ENCODE measurements at places on chromosomes 12 and 14.

DNA sequence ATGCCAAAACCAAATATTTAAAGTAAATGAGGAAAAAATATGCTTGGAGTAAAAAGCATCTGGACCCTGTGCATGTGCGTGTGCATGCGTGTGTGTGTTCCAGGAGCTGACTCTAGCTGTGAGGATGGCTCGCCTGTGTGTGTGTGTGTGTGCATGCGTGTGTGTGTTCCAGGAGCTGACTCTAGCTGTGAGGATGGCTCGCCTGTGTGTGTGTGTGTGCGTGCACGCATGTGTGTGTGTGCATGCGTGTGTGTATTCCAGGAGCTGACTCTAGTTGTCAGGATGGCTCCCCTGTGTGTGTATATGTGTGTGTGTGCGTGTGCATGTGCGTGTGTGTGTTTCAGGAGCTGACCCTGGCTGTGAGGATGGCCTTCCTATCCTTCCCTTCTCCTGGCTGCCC, 357.7 kb downstream of the CACNA1C start:
- DNase-seq, result no peak

GRCh38 chr12:24231298-24231697, 281.8 kb upstream of the SOX5 start:
- no peak for DNase-seq

DNA sequence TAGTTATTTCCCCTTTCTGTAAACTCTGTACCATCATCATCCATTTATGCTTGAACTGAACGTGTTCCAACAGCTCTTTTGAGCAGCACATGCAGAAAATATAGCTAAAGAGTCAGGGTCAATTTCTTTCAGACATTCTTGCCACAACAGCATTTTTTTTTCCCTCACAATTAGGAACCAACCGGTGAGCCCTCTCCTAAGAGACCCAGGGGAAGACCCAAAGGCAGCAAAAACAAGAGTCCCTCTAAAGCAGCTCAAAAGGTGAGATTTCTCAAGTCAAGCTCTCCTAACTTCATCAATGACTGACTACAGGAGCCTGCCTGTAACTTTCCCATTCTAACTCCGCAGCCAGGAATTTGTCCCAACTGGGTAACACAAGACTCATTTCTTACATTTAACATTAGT, 3.5 kb downstream of the HMGA2 start:
- DNase-seq, result no peak

GRCh38 chr14:104865081-104865630, at the start of gene CEP170B:
Gene CEP170B, plus strand, starts transcription at chr14:104865268. Its CDS starts 3,183 bp downstream, at chr14:104868451.
- DNase-seq, result no peak

GRCh38 chr14:73234586-73235394, 2.5 kb upstream of the PAPLN start:
- no peak for DNase-seq

DNA sequence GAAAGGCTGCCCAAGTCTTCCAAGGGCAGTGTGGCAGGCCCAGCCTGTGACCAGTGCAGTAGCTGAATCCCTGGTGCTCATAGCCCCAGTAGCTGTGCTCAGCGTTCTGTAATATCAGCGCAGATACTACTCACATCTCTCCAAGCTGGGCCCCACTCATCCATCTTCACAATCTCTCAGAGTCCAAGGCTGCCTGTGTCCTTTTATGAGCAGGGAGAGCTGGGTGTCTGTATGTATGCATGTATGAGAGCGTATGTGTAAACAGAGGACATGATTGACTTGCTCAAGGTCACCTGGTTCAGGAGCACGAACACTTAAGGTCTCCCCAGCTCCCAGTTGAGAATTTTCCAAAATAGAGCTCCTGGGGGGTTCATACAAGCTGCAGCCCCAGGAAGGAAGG, 5.4 kb downstream of the AQP6 start:
- no peak for DNase-seq

GRCh38 chr12:53593707-53594106, 32.5 kb downstream of the ATF7 start:
- DNase-seq, result no peak

- DNase-seq, result no peak
Measured at GRCh38 chr14:104105071-104105821, 19.7 kb downstream of the ASPG start.

- no peak for DNase-seq
Measured at GRCh38 chr14:68727315-68728047, 65.4 kb downstream of the ZFP36L1 start.

GRCh38 chr14:42192738-42193653, 586.3 kb downstream of the LRFN5 start:
- DNase-seq, result no peak

DNA sequence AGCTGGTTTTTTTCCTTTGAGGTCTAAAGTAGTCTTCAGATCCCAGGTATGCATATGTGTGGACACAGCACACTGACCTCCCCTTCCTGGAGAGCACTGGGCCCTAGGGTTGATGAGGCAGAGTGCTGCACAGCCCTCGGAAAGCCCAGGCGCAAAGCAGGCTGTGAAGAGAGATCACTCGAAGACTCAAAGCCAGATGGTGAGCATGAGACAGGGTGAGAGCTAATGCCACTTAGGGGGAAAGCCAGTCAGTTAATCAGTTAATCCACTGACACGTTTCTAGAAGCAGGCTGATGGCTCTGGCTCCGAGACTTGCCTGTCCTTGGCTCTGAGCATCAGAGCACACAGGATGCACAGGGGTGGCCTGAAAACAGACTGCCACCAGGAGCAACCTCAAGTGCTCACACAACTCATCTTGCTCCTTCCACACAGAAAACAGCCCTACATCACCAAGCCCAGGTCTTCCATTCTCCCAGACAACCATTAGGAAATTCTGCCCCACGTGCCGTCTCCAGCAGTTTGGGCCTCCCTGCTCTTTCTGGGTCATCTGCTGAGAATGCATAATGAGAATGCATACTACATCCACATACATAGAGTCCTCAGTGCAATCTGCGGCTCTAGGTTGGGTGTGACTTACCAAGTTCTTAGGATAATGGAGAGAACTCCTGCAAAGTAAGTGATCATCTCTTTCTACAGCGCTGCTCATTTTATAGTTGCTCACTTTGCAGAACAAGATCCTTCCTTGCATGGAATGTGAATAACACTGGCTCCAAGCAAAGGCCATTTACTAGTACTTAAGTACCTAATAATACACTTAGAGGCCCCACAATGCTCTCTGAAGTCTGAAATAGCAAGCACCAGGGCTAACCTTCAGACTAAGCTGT, 12.0 kb downstream of the AQP6 start:
- no peak for DNase-seq

DNA sequence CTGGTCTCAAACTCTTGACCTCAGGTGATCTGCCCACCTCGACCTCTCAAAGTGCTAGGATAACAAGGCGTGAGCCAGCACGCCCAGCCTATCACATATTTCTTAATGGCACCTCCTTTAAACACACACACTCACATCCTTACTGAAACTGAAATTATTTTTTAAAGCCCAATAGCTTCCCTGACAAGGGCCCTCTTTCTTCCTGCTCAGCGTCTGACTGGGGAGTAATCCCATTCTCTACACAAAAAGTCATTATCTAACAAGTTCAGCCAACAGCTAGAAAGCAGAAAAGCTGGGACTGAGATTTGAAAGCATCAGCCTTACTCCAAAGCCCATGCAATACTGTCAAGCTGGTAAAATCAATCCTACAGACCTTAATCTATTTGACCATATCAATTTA, 10.0 kb upstream of the AICDA start:
- no peak for DNase-seq

GRCh38 chr14:53148671-53149070, 4.5 kb downstream of the DDHD1 start:
- DNase-seq, result no peak

DNA sequence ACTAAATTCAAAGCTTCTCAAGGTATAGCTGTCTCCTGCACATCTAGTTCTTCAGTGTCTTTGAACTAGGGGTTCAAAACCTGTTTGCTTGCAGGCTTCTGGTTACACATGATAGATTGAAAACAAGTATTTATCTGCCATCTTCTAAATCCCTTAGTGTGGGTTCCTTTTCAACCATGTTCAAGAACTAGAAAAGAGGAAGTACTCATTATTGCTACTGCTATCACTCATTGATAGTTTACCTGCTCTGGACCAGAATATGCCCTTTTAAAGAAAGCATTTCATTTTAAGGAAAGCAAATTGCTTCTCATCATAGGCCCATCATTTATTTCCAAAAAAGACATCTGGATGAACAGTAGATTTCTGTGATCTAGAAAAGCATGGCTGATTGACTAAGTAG, 37.1 kb upstream of the VSX2 start:
- no peak for DNase-seq

DNA sequence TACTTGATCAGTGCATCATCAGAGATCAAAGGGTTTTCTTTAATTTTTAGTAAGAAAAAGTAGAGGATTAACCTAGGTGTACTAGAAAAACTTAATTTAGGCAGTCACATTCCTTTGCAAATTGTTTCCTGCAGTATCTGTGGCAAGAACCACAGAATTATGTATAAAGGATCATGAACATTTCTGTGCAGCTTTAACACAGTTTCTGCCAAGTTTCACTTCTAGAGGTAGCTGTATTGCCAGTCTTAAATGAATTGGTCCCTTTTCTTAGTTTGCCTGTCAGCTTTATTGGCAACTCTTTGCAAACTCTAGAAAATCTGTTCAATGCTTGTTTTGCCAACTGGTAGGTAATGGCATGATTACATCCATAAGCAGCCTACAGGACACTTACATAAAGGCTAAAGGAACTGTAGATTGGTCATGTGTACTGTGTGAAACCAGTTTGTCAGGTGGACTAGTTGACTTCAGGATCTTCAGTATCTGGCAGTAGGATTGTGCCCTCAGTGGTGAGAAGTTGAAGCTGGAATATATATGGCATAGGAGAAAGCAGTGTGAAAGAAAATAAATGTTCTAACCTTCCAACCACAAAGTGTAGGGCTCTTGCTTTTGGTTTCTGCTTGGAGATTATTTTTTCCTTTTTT, 75.9 kb downstream of the TTLL5 start:
- no peak for DNase-seq

GRCh38 chr14:52121441-52121840, 52.6 kb upstream of the NID2 start:
- no peak for DNase-seq

DNA sequence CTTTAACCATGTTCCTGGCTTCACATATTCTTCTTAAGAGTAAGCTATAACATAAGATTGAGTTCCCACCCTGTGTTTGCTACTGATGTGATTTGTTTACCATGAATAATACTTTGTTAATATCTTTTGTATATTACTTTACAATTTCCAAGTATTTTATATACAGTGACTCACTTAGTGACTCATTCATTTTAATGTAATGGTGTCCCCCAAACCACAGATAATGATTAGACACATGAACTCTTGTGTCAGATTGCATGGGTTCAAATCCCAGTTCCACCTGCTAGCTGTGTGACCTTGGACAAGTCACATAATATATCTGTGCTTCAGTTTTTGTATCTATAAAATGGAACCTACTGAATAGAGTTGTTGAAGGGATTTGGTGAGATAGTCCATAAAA, 76.1 kb downstream of the MYF5 start:
- DNase-seq, result no peak

GRCh38 chr12:38904537-38905479, 583 bp downstream of the CPNE8 start:
- no peak for DNase-seq

DNA sequence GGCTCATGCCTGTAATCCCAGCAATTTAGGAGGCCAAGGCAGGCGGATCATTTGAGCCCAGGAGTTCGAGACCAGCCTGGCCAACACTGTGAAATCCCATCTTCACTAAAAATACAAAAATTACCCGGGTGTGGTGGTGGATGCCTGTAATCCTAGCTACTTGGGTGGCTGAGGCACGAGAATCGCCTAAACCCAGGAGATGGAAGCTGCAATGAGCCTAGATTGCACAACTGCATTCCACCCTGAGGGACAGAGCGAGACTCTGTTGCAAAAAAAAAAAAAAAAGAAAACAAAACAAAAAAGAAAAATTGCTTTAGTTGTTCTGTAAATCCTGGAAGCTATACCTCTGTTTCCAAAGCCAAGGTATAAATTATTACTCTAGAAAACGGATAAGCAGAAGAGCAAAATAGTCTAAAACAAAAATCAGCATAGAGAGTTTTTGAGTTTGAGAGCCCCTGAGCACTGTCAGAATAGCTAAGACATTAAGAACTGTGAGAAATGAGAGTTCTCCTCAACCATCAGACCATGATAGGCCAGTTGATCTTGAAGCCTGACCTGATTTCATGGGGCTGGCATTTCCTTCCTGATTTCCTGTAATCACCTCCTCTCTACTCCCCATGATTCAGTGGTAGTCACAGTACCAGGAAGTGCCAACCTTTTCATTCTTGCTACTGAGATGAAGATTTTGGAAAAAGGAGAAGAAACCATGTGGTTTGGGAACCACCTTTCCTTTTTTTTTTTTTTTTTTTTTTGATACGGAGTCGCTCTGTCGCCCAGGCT, 31.7 kb downstream of the ATP2A2 start:
- no peak for DNase-seq

GRCh38 chr12:39064708-39065107, 159.3 kb upstream of the CPNE8 start:
- no peak for DNase-seq

DNA sequence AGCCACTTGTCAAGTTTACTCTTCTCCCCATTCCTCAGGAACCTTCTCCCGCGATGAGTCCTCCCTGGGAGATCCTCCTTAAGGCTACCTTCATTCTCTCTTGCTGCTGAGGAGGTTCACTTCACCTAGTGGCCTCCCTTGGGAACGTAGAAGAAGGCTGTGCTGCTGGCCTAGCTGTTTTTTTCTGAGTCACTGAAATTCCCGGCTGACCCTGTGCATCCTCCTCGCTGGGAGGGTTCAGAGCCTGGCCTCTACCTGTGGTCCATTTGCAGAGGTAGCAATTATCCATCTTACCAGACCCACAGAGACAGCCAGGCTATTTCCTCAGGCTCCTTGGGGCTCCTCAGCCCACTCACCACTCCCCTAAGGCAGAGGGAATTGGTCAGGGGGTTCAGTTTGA, 4.6 kb downstream of the KRT82 start:
- no peak for DNase-seq

DNA sequence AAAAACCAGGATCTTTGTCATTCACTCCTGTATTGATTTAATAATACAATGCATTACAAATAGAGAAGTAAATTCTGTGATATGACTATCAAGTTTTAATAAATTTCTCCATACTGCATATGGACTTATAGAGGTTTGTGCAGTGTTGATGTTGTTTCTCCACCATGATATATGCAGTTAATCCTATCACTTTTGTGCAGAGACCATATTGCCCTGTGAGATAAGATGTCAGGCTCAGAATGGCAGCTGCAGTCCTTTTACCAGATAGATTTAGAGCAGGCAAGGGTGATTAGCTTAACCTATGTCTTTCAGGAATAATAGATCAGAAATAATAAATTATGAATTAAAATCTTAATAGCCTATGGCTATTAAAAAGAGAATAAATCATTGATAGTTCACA, 38.6 kb upstream of the KCNJ8 start:
- no peak for DNase-seq

All from stimulated activated CD8-positive, alpha-beta memory T cell treated with anti-CD3 and anti-CD28 coated beads, Interleukin-4, amount 100 ng/mL, for 1 hour (primary cell).